AG08396 (cell line): ENCODE measurements at places on chromosomes 2 and 18.
A peak's percentile ranks its signal among the peaks of the same experiment; 100 is the strongest.

DNA sequence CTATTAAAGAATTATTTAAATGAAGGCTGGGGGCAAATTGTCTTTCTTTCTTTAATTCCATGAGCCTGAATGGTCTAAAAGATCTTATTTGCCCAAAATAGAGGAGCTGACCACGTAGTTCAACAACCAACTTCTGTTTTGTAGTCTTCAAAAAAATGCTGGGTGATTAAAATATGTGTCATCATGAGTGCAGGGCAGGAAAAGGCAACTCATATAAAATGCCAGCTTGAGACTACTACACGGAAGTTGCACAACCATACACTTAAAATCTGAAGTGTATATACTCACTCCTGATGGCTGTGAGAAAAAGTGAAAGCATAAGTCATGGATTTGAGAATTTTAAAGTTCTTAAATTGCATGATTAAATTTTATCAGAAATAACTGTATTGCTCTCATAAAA lies 210.9 kb downstream of the DYM start:
- peak; percentile 43 for DNase-seq

DNA sequence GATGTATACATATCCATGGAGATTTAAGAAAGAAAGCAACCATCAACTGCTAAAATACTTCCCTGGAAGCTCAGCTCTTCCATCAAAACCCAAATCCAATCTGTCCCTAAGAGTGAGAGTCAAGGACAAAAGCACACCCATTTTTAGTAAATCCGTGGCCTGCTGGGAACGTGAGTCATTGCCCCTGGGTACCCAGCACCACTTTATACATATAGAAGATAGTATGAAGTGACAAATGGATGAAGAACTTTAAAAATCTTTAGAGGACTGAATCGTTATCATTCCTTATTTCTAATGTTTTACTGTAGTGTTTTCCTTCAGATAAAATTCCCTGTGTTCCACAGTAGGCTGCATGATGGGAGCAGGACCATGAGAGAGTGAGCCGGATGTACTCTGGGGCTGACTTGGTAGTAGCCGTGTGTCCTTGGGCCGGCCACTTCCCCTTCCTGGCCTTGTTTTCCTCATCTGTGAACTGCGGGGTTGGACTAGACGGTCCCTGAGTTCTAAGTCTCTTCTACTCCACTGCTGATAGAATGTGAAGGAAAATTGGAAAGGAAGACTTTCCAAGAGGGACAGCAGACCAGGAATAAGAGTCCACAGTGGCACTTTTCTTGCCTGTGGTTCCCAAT lies 28.5 kb upstream of the CEP68 start:
- no peak for DNase-seq

GRCh38 chr2:86062043-86062442 lies 43.6 kb downstream of the POLR1A start:
- peak; percentile 49 for DNase-seq

GRCh38 chr2:105375001-105375561 lies 23.8 kb downstream of the FHL2 start:
- DNase-seq: peak; percentile 33

DNA sequence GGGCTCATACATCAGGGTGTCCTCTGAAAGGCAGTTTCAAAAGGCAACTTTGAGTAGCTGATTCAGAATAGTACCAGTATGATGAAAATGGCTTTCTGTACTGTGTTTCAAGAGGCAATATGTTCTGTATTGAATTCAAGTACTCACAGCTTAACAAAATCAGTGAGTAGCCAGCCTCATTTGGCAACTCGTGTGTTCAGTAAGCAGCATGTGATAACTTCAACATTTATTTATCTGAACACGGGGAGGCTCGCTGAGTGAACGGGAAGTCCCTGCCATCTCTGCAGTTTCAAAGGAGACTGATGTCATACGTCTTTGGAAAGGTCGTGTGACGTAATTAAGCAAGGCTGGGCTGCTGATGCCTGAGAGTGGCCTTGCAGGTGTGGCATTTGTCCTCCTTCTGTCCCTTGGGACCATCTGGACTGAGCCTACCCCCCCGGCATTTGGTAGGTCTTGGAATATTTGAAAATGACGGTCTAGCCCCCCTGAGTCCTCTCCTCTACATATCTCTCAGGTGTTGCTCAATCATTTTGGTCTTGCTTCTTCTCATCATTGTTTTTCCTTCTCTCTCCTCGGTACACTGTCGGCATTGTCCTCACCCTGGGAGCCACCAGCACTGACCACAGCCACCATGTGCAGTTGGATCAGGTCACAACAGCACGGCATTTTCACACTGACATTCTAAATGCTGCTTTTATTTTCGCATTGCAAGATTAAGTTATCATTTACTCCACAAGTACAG lies 62.8 kb downstream of the SMIM21 start:
- DNase-seq: no peak

DNA sequence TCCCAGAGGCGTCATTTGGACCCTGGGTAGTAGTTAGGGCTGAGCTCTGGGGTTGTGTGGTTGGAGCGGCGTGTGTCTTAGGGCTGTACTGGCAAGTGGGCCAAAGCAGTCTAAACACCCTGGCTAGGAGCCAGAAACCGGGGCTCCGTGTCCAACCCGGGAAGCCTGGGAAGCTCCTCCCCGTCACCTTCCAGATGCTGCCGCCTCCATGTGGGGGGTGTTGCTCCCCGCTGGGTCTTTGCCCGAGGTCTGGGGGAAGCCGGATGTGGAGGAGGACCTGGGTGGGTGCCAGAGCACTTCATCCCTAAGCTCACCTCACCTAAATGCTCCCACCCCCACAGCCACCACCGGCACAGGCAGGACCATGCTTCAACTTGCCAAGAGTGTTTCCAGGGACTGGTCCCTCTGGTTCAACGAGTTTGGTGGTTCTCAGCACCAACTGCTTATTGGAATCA lies 25.4 kb downstream of the TET3 start:
- DNase-seq: no peak

DNA sequence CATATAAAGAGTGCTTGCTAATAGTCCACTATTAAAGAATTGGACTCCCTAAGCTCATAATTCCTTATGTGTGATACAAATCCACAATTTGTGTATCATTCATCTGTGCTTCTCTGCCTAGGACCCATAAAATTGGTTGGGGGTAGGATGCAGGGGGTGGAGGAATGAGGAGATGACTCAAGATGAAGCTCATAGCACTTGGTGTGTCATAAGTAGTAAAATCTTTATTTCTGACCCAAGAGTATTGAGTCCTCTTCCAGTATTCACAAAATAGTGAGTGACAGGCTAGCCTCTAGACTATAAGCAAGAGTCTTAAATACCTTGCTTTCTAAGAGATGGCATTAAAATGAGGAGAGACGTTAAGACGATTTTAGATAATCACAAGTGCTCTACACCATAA lies 390.9 kb upstream of the CDH19 start:
- no peak for DNase-seq

DNA sequence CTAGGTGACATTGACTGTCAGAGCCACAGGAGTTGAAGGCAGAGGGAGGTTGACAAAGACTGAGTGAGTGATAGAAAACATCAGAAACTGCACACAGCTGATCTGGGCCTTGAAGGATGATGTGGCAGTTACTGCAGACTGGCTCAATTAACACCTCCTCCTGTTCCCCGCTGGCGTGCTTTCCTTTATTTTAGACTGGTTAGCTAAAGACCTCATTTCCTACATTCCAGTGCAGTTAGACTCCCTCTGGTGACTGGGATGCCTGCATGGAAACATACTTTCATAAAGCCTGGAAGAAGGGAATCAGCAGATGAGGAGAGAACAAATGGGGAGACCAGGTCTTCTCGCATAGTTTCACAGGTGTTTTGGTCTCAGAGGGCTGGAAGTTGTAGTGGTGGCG lies 7.1 kb downstream of the TPGS2 start:
- no peak for DNase-seq

DNA sequence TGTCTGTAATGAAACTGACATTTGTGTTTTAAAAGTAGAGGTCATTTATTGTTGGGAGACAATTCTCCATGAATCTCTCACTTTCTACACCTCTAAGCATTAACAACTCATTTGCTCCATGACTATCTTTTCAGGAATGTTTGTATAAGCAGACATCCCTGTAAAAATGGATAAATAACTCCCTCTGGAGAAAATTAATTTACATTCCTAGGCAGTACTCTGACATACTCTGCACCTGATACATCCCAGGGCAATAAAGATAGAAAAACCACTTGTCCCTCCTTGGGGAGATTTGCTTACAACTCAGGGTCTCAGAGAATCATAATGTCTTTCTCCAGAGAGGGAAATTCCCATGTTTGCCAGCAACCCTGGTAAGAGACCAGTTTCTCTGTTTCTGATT lies 1037.7 kb upstream of the SLC39A10 start:
- no peak for DNase-seq

GRCh38 chr2:65096948-65097347 lies 33.0 kb downstream of the RAB1A start:
- DNase-seq: peak; percentile 17

DNA sequence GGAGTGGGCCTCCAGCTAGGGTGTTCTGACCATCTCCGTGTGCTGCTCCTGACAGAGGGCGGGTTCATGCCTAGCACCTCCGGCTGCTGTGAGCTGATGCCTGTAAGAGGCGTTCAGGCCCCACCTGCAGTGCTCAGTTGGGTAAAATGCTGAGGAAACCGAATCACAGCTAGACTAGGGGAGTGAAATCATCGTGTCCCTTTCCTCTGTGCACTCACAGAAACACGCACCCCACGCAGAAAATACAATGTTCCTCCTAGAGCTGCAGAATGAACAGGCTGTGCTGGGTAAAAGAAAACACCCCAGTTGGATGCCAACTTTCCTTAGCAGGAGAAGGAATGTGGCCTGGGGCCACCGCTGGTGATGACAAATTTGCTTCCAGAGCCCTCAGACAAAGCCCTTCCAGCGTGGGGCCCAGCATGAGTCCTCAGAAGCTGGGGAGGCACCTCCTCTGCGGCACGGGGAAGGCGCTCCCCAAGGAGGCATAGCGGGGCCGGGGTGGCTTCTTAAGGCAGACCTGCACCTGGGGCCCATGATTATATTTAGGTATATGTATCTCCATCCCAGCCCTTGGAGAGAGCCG lies 16.3 kb upstream of the ARHGEF4 start:
- no peak for DNase-seq

GRCh38 chr2:202609381-202610145 lies 25.2 kb upstream of the FAM117B start:
- no peak for DNase-seq

- DNase-seq: no peak
These were observed 155.4 kb upstream of the ACAA2 start for GRCh38 chr18:49968644-49969309.

DNA sequence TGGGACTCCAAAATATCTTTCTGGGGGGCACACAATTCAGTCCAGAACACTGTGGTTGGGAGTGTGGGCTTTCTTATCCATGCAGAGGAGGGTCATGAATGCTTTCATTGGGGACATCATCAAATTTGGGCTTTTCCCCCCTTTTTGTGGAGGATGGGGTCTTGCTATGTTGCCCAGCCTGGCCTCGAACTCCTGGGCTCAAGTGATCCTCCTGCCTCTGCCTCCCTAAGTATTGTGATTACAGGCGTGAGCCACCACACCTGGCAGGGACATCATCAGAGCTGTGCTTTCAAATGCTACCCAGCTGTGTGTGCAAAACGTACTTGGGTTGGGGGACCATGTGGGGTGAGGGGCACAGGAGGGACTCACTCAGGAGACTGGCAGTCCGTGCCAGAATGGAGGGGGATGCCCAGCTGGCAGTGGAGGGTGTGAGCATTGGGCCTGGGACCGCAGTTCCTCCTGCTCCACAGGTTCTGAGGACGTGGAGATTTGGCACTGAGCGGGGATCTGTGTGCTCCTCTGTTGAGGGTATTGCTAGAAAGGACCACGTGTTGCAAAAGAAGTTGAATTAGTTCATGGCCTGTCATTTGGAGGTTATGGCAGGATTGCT lies 24.4 kb downstream of the EMILIN2 start:
- no peak for DNase-seq

DNA sequence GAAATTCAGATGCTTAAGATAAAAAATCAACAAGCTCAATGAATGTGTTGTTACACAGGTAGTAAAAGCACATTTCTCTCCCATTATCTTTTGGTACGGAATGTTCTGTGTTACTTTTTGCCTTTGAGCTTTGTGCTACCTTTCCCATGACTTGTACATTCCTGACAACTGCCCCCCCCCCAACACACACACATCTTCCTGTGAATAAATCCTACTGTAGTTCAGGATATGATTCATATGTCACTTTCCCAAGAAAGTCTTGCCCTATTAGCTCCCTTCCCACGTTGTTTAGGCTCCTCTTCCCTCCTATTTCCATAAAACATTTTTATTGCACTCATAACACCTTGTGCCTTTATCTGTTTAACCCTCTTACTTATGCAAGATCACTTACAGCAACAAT lies 442.6 kb upstream of the LRATD1 start:
- no peak for DNase-seq

DNA sequence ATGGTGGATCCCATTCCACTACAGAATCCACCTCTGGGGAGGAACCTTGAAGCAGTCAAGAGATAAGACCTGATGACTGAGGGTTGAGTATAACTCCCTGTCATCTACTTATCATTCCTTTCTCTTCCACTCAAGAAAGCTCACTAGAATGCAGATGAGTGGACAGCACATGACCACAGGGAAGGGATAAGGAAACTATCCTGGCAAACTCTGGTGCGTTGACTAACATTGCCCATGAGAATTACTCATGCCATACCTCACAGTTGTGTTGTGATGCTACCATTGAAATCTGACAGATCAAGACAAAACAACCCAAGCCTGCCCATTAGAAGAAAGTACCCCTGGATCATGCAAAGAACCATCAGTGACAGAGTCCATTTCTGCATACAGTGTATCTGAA lies 26.5 kb downstream of the SLC16A14 start:
- DNase-seq: no peak

GRCh38 chr2:62435720-62436119 lies 70.3 kb downstream of the TMEM17 start:
- no peak for DNase-seq

DNA sequence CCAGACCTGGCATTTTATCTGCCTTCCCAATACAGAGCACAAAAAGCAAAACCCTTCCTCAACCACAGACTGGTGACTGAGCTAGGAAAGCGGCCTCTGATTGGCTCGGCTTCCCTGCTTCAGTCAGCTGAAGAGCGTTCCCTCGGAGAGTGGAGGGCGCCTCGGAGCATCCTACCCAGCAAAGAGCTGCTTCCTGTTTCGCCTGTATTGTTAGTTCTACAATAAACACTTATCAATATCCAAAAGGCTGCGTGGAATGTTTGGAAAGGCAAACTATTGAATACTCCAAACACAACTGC lies 125.0 kb downstream of the CACNB4 start:
- DNase-seq: no peak

DNA sequence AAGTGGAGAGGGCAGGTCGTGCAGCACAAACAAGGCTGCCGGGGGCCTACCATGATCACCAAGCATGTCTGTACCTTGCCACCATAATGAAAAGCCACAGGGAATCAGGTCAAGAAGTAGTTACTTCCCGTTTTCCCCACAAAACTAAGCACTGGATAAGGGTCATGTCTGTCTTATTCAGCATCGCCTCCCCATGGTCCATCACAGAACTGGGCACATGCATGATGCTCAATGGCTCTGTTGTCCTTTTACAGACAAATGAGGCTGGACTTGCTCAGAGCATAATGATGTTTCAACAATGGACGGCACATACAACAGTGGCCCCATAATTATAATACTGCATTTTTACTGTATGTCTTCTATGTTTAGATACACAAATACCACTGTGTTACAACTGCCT lies 27.5 kb downstream of the REEP1 start:
- no peak for DNase-seq

- no peak for DNase-seq
These were observed 22.7 kb downstream of the RUFY4 start for GRCh38 chr2:218091746-218092145.

- DNase-seq: no peak
These were observed 153.3 kb downstream of the ZNF236 start for GRCh38 chr18:76975577-76976110.
